Effector memory CD8-positive, alpha-beta T cell (primary cell): ENCODE measurements at places on chromosomes 1 and 21.
A peak's percentile ranks its signal among the peaks of the same experiment; 100 is the strongest.

DNA sequence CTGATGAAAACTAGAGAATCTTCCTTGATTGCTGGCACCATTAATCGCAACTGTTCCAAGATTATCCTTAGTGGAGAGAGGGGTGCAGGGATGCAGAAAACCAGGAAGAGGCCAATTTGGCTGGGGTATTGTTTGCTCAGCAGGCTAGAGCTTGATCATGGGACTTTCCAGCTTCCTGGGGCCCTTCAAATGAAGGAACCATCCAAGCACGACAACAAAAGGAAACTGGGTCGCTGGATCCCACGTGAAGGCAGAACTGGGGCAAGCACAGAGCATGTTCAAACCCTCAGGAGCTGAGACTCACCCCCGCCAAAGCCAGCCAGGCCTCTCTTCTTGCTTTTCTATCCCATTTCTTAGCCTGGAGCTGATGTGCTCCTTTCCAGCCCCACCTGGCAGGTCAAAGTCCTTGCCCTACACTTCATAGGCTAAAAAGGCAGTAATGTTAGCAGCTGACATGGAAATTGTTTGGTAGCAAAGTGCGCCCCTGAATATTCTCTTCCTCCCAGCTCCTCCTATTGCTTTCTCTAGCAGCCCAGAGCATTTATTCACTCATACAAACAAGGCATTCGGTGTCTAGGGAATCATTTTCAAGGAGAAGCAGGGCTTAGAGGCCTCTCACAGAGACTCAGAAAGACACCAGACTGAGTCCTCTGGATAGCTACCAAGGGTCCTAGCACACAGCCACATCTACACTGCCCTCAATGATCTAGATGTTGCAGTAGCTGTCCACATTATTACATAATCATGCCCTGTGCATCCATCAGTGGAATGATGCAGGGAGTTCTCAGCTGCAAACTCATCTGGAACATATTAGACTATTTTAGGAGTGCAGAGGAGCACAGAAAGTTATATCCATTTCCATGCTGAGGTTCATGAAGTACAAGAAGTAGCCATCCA, 11.5 kb downstream of the KCNA2 start:
- DNase-seq: no peak

GRCh38 chr1:211613951-211614350, 35.0 kb upstream of the SLC30A1 start:
- DNase-seq: no peak

GRCh38 chr1:163163163-163163562, 39.6 kb downstream of the RGS5 start:
- no peak for DNase-seq

- DNase-seq: no peak
Observed at GRCh38 chr1:192600275-192600674, 24.7 kb downstream of the RGS1 start.

DNA sequence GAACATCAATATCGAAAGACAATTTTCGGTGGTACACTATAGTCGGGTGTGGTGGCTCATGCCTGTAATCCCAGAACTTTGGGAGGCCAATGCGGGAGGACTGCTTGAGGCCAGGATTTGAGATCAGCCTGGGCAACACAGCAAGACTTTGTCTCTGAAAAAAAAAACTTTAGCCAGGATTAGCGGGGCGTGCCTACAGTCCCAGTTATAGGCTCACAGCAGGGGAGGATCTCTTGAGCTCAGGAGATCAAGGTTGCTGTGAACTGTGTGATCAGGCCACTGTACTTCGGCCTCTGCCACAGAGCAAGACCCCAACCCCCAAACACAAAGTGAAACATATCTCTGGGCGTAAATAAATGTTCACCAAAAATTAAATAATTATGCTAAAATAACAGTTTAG, 1.6 kb downstream of the TADA1 start:
- no peak for DNase-seq

GRCh38 chr1:19448491-19449439, 36.6 kb downstream of the CAPZB start:
- DNase-seq: no peak

- DNase-seq: peak; percentile 88
Observed at GRCh38 chr21:44817506-44817880, 369 bp downstream of the SUMO3 start.

DNA sequence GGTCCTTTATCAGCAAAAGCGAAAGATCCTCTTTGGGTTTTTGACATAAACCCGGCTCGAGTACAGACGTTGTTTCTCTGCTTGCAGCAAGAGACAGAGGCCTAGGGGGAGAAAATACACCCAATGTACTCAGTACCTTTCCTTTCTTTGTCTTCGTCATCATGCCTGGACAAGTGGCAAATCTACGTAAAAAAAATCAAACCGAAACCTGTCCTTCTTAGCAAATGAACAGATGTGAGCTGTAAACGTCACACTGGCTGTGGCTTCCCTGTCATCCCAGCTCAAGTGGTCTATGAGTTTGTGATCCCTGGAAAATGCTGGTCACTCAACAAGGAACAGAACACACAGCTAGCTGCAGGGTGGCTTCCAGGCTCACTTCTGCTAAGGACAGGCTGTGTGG, 39.9 kb downstream of the STPG1 start:
- no peak for DNase-seq

GRCh38 chr21:37208056-37208721, 58.9 kb downstream of the VPS26C start:
- no peak for DNase-seq
